Stimulated activated CD4-positive, alpha-beta T cell treated with anti-CD3 and anti-CD28 coated beads, Interleukin-4, amount 100 ng/mL, for 4 hours (primary cell): ENCODE measurements at places on chromosomes 1 and 21.

- no peak for DNase-seq
Measured at GRCh38 chr1:192903142-192903541, 94.3 kb downstream of the RGS2 start.

DNA sequence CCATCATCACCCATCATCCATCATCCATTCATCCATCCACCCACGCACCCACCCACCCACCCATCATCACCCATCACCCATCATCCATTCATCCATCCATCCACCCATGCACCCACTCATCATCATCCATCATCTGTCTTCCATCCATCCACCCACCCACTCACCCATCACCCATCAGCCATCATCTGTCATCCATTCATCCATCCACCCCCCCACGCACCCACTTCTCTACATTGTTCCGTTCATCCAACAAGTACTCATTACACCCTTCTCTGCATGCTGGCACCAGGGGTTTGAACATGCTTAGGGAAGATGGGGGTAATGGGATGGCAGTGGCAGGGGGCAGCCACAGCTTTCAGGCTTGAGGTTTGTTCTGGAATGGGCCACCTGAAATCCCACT is 82.1 kb downstream of the ADARB1 start:
- no peak for DNase-seq

DNA sequence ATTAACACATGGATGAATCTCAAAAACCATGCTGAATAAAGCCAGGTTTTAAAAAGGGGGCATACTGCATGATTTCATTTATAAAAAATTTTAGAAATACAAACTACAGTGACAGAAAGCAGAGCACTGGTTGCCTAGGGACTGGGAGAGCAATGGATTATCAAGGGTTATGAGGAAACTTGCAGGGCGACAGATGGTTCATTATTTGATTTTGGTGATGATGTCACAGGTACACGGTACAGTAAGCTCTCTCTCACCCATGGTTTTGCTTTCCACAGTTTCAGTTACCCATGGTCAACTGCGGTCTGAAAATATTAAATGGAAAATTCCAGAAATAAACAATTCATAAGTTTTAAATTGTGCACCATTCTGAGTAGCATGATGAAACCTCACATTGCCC is 14.1 kb downstream of the VAMP4 start:
- no peak for DNase-seq

- DNase-seq = no peak
Measured at GRCh38 chr1:14968251-14968851, 185.2 kb upstream of the TMEM51 start.

- no peak for DNase-seq
Measured at GRCh38 chr1:182317611-182318161, 73.9 kb downstream of the GLUL start.

DNA sequence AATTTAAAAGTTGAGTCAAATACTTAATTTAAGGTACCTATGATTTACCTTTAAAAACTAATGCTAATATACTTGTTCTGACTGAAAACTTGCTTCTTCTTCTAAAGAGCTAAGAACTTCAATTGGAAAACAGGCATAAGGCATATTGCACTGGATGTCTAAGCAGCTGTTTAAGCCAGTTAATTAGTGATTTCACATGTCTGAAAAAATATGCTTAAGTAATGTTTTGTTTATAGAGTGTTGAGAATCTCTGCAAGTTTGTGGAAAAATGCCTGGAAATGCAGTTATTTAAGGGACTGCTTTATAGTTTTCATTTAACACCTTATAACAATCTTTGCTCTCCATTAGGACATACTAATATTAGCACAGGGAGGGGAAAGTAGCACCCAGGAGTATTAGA is 28.2 kb downstream of the UBE2U start:
- DNase-seq = no peak

DNA sequence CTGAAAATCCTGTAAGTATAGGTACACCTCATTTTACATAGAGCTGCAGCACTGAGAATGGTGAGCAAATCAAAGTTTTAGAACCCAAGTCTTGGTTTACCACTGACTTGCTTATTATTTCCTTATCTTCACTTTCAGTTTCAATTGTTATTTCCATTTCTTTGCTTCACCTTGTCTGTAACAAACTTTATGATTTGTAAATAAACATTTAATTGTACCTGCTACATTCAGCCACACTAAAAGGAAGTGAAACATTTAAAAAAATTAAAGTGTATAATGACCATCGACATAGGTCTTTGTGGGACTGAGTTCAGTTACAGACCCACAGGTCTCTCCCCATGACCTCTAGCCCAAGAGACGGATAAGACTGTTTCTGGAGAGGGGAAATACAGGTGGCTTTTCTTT is 34.4 kb downstream of the LGR6 start:
- DNase-seq = no peak

- DNase-seq = no peak
Measured at GRCh38 chr1:27366411-27367159, at the start of gene MAP3K6. MAP3K6 (minus strand) TSS chr1:27366961; CDS start chr1:27366597, 364 bp downstream.

GRCh38 chr1:156356875-156357534 is 12.0 kb upstream of the RHBG start:
- DNase-seq = peak; percentile 67

GRCh38 chr21:43585924-43586413 is 73.3 kb downstream of the HSF2BP start:
- no peak for DNase-seq

GRCh38 chr21:43956019-43956669 is 56.0 kb upstream of the TRAPPC10 start:
- no peak for DNase-seq

DNA sequence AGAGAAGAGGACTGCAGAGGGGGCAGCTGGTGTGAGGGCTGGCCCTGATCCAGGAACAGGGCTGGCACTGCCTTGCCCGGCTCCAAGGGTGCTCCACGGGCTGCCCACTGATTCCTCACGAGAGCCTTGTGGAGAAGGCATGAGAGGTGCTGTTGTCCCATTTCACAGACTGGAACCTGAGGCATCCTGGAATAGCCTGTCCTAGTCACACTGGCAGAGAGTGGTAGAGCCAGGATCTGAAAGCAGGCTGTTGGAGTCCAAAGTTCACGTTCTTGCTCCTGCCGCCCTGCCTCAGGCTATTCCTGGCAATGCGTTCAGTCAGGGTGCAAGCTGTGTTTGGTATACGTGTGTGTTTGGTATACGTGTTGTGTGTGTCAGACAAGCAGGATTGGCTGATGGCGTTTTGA is 1.8 kb downstream of the RER1 start:
- DNase-seq = no peak

DNA sequence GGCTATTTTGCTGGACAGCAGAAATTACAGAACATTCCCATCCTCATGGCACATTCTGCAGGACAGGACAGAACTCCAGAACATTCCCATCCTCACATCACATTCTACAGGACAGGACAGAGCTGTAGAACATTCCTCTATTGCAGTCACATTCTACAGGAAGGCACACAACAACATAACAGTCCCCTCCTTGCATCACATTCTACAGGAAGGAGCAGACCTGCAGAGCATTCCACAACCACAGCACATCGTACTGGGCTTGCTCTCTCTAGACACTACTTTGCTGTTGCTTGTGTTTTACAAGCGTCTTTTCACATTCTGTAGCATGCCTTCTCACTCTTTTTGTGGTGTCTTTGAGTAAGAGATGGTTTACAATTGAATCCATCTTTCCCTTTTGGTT is 26.8 kb upstream of the ABCB10 start:
- no peak for DNase-seq

- DNase-seq = no peak
Measured at GRCh38 chr1:236018885-236019453, 45.9 kb downstream of the NID1 start.

DNA sequence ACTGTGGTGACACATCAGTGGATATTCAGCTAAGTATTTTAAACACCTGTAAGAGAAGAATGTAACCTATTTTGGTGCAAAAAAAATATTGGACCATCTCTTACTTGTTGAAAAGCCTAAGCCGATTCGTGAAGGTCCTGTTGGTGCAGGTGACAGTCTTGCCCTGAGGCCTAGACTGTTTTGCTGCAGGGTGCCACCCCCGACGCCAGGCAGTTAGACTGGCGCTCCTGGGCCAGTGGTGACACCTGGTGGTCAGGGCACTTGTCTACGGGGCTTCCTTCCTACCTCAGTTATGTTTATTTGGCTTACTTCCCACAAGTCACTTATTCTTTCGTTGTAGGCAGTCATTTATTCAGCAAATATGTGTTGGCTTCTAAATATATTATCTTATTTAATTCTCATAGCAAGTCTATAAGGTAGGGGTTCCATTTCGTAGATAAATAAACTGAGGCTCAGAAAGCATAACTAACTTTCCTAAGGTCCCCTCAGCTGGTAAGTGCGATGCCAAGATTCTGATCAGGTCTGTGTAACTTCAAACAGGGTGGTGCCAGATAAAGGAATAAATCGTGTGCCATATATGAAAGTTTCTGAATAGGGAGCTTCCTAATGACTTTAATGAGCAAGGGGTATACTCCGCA is 1.9 kb downstream of the EEIG2 start:
- peak; percentile 78 for DNase-seq

- peak; percentile 17 for DNase-seq
Measured at GRCh38 chr1:2821966-2822620, 20.6 kb upstream of the TTC34 start.

- no peak for DNase-seq
Measured at GRCh38 chr21:18460979-18461378, 57.4 kb upstream of the TMPRSS15 start.

GRCh38 chr1:42433369-42433768 is 22.5 kb downstream of the ZMYND12 start:
- DNase-seq = no peak

DNA sequence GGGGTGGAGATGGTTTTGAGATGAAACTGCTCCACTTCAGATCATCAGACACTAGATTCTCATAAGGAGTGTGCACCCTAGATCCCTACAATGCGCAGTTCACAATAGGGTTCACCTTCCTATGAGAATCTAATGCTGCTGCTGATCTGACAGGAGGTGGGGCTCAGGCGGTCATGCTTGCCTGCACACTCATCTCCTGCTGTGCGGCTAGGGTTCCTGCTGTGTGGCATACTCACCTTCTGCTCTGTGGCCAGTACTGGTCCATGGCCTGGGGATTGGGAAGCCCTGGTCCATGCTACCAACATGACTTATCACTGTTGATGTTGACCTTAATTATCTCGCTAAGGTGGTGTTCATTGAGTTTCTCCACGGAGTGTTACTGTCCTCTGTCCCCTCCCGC is 144.5 kb downstream of the NAV1 start:
- no peak for DNase-seq

DNA sequence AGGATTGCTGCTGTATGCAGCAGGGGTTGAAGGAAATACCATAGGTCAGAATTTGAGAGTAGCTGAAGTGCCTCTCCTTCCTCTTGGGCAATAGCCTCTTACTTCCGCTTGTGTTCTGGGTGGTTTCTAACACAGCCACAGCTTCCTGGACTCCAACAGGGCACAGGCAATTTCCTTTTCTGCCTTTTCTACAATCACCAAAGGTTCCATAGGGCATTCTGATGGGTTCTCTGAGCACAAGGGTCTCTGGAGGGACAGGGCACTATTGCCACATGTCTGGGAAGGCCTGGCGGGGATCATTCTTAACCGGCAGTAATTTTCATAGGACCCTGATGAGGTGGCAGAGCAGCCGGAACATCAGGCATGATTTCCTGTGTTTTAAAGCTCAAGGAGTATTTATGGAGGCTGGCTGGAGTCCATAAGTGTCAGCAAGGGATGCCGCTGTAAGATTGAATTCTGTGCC is 5.5 kb upstream of the AGTRAP start:
- no peak for DNase-seq

GRCh38 chr21:43318841-43319781 is 107.8 kb downstream of the SIK1 start:
- DNase-seq = no peak

DNA sequence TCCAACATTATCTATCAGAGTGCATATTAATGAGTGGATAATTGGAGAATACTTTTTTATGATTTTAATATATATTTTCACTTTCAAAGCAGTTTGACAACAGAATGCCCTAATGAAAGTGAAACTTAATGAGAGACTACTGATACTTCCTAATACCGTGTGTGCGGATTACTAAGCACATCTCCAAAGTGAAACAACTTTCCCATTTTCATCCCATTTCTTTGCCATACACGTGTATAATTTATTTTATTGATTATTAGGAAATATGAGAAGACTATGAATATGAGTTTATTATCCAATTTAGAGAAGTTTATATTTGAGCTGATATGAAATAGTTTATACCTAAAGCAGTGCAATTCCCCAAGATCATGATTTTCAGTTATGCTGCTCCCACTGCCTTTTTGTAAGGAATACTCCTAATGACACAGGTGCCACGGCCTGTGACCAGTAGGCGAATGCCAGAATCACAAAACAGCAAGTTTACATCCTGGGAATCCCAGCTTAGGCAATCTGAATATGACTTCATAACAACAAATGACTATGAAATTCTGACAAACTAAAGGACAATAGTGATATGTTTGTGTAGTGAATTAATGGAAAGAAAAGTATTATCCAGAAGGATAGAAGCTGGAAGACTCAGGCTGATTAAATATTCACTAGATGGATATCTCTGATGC is 202.9 kb downstream of the NCAM2 start:
- no peak for DNase-seq

GRCh38 chr1:226128487-226129075 is 58.0 kb downstream of the ACBD3 start:
- DNase-seq = no peak

DNA sequence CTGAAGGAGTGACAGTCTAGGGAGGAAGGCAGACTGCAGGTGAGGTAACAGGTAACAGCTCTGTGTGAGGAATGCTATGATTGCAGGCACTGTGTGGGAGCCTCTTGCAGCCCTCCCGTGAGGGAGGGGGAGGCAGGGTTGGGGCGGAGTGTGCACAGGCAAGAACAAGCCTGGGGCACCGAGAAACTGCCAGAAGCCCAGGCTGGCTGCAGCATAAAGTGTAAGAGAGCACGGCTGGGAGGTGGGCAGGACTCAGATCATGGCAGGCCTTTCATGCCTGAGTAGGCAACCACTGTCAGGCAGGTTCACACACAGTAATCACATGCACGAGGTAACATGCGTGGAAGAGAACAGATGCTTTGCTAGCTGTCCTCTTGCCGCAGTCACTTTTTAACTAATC is 11.3 kb upstream of the RHEX start:
- no peak for DNase-seq

DNA sequence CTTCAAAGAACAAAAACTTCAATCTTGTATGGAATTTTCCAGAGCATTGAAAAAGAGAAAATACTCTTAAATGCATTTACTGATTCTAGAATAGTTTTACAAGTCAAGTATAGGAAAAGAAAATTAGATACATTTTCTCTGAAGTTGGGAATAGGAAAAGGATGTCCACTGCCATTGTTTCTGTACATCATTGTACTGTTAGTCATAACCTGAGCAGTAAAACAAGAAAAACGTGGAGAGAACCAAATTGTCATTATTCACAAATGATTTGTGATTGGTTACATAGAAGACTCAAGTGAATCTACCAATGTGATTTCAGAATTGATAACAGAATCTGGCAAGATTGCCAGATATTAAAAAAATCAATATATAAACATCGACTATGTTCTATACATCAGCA is 27.4 kb downstream of the PRKACB start:
- no peak for DNase-seq

GRCh38 chr1:68228851-68229250 is 3.5 kb downstream of the WLS start:
- DNase-seq = no peak

GRCh38 chr1:66648901-66649595 is 103.2 kb upstream of the DYNLT5 start:
- no peak for DNase-seq

- no peak for DNase-seq
Measured at GRCh38 chr1:33446590-33446989, 15.7 kb upstream of the PHC2 start.
